ENCODE measurements at places on chromosomes 3 and 15.

DNA sequence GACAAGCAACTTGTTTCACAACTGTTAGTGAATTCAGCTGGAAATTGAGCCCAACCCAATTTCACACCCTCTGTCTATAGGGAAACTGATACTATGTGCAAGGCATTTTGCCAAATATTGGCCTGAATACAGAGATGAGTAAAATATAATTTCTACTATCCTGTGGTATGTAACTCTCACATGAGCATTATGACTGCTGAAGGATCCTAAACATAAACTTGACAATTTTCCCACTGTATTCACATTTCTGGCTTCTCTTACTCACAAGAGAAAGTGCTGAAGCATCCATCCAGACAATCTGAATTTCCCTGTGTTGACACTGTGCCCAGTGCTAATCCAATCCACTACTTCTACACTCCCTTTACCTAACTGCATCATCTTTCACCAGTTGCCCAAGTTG lies 28.4 kb downstream of the SERPINI2 start:
- DNase-seq, result no peak

DNA sequence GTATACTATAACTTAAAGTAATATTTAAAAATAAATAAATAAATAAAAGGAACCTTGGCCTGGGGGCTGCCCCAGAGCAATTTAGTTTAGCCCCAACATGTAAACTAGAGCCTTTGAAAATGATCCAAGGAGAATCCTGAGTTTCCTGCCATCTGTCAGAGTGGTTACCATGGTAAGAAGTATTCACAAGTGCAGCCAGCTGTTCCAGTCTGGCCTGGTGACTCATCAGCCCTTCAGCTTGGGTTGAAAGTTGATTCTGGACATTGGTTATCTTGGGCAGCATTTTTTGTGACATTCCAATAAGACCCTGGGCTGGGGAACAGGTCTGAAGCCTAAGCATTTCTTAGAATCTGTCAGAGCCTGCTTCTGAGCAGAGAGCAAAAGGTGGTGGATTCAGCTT lies 72.7 kb upstream of the LRTM1 start:
- DNase-seq, result no peak

DNA sequence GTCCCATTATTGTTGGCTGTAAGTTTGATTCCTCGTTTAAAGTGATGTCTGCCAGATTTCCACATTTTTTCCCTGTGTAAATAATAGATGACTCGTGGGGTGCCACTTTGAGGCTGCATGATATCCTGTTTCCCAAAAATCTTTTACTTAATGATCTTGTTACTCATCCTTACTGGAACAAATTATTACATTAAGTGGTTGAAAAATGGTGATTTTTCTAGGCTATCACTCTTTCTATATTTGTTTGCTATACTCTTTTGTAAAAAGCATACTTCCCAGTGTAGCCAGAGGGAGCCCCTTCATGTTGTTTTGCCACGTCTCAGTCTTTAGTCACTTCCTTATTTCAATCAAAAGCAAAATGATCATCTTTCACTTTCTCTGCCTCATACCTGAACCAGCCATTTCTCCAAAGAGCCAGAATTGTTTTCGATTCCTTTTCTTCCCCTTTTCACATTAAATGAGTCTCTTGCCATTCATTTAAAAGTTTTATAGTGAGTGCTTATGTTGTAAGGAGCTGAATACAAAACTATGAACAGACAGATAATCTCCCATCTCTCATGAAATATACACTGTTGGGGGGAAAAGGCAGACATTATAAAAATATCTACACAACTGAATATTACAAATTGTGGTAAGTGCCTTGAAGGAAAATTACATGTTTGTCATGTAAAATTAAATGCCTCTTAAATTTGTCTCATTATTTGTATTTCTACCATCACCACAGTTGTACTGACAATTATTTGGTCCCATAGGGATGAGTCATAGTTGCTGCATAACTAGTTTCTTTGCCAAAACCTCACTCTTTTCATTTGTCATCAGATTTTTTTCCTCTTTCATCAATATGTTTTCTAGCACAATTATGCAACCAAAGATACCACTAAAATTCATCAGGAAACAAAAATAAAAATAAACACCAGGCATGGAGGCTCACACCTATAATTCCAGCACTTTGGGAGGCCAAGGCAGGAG lies 41.5 kb downstream of the ADGRG7 start:
- no peak for DNase-seq

DNA sequence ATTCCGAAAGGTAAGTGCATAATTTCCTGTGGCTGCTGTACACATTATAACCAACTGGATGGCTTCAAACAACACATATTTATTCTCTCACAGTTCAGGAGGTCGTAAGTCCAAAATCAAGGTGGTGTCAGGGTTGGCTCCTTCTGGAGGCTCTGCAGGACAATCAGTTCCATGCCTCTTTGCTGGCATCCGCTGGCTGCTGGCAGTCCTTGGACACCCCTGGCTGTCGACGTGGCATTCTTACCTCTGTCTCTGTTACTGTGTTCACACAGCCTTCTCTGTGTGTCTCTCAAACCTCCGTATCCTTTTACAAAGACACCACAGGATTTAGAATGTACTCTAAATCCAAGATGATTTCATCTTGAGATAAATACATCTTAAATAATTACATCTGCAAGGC lies 398.8 kb upstream of the ATP10A start:
- no peak for DNase-seq

- no peak for DNase-seq
Observed at GRCh38 chr3:192916371-192917027, 1.2 kb downstream of the MB21D2 start.

GRCh38 chr3:8538913-8539312 lies 37.3 kb downstream of the LMCD1 start:
- DNase-seq, result no peak

DNA sequence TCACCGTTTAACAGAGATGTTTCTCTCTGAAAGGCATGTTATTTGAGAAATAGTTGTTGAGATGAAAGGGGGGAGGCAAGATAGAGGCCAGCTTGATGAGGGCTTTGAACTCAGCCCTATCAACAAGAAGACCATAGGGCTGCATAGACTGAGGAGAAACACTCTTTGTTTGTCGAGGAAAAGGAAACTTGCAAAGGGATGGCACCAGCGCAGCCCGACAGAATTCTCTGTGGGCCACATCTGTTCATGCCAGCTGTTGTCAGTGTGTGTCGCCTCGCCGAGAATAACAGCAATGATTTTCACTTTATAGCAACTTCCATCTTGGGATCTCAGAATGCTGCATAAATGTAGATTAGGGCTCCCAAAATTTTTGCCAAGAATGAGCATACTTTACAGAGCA lies 478.3 kb upstream of the TPRG1 start:
- DNase-seq, result no peak

DNA sequence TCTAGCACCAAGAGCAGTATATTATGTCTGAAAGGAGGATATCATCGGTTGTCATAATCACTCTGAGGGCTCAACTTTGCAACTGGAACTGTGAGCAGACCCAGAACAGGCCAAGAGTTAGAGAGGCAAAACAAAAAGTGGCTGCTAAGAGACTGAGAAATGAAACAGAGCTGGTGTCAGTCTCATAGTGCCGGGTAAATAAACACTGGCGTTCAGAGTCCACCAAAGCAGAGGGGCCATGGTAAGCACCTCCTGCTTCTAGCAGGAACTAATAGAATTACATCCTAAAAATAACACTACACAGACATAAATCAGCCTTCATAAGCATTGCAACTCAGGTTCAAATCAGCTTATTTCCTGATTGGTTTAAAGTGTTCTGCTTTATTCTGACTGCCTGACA lies 10.3 kb upstream of the IL12A start:
- DNase-seq, result no peak

DNA sequence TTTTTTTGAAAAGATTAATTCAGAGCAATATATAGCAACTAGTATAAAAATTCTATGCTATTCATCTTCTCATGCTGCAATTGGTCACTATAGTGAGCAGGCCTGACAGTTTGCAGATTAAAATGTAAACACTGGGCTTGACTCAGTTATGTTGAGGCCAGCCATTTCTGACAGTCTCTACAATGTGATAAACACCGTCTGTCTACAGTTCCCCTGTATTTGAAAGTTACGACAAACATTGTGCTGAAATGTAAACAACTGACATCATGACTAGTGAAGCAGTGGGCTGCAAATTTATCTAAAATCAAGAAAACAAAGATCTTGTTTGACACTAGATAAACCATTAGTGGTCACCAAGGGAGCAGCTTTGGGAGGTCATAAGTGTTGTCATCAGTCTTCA lies 197.4 kb downstream of the ISL2 start:
- DNase-seq, result no peak

DNA sequence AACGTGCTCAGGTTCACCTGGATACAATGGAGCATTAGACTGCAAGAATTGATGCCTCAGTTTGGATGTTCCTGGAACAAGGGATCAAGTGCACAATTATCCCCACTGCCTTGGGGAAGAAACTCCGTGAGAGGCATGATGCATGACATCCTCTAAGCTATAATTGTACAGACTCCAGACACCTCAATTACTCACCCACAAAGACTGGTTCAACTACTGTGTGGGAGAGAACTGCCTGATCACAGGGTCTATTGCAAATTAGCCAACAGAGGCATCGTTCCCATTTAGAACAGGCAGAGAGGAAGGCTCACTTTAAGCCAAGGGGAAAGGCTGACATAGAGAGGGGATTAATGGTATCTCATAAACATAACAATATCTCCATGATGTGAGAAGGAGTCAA lies 43.5 kb downstream of the ARRDC4 start:
- DNase-seq, result no peak

DNA sequence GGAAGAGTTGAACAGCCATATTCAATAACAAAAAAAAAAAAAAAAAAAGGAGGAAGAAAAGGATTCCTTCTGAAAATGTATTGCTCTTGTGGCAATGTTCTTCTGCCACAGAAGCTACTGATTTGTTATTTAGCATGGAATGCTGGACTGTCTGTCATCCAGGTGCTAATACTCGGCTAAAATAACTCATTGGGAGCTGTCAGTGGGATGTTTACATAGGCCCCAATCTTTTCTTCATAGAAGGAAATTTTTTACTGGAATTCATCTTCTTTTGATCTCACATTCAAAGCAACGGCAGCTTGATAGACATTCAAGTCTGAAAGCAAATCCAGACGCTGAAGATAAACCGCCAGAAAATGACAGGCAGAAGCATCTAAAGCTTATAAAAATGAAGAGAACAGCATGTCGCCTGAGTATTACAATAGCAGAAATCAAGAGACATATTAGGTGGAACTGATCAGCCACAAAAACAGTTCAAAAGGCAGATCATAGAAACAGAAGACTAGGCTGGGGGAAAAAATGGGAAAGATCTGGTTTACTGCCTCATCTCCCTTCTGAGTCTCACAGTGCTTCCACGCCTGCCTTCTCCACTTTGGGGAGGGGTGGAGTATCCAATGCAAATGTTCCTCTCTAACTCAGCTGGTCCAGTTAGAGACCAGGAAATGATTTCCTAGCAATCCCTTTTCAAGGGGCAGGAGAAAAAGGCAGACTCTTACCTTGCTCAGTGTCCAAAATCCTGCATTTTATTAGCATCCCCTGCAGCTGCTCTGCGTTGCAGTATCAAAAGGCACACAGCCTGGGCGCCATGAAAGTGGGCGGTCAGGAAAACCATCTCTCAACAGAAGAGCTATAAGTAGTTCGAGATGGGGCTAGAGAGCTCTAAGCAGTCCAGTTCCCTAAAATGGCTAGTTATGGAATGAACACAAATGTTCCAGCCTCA lies 451.9 kb downstream of the FOXP1 start:
- DNase-seq, result no peak

GRCh38 chr15:36075333-36075732 lies 504.1 kb upstream of the CDIN1 start:
- DNase-seq, result no peak

DNA sequence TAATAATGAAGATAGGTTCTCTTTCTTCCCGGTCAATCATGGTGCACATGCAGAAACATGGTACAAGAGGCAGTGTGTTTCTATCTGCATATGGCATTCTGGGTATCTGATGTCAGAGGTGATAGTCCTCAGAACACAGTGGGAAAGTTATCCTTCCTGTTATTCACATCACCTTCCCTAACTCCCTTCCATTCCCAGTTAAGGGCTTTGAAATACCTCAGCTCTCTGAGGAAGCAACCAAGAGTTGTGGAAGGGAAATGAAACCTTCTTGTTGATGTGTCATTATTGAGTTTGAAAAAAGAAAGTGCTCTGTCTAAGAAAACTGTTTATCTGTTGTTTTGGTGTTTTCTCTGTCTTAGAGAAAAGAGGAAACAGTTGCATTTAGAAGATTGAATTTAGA lies 21.9 kb upstream of the P2RY13 start:
- no peak for DNase-seq

GRCh38 chr15:67746022-67746421 lies 79.3 kb upstream of the SKOR1 start:
- DNase-seq, result no peak

- DNase-seq, result no peak
Observed at GRCh38 chr15:42375941-42376340, 16.6 kb downstream of the CAPN3 start.

DNA sequence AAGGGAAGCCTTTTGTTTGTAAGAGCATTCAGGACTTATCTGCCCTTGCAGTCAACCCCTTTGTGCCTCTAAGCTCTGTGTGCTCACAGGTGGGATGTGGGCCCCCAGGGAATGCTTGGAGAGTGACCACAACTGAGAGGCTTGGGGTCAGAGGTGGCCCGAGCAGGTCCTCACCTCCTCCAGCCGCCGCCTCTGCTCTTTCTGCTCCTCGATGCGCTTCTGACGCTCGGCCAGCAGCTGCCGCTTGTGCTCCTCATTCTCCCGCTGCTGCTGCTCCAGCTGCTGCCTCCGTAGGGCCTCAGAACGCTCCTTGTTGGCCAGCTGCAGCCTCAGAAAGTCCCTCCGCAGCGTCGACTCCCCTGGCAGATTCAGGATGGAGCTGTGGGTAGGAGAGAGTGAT lies 130.8 kb upstream of the SLC2A2 start:
- no peak for DNase-seq

- DNase-seq, result no peak
Observed at GRCh38 chr3:142568393-142569017, 10.0 kb downstream of the ATR start.

GRCh38 chr15:101044625-101045235 lies 125.6 kb downstream of the LRRK1 start:
- DNase-seq, result no peak

GRCh38 chr15:35852818-35853624 lies 307.1 kb upstream of the DPH6 start:
- DNase-seq, result no peak

DNA sequence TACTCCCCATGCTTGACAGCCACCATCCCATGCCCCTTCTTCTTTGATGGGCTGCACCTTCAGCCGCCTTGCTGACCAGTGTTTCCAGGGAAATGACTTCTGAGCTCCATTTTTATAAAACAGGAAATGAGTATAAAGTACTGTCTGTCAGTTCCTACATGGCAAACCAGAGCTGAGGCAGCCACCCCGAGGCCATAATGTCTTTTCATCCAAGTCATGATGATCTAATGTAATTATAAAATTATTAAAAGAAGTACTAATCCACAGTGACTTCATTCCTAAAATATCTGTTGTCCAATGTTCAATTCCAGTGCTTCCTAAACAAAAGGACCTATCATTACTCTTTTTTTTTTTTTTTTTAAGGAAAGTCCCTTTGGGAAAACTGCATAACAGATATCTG lies 75.2 kb upstream of the HERC1 start:
- no peak for DNase-seq

GRCh38 chr3:174821477-174821876 lies 37.7 kb upstream of the NAALADL2 start:
- DNase-seq, result no peak

- DNase-seq, result no peak
Observed at GRCh38 chr3:17357035-17357710, 385.3 kb downstream of the TBC1D5 start.
